Activated naive CD4-positive, alpha-beta T cell treated with Interleukin-2 at 50 U/mL for 16 hours (primary cell): ENCODE measurements at places on chromosomes 5 and 9.

- no peak for DNase-seq
These were observed 11.3 kb downstream of the C9 start for GRCh38 chr5:39352951-39353350.

- DNase-seq, result no peak
These were observed 23.4 kb downstream of the DMRTA1 start for GRCh38 chr9:22469928-22470544.

- peak; percentile 57 for DNase-seq
These were observed 44.8 kb downstream of the PARP8 start for GRCh38 chr5:50711280-50711679.

DNA sequence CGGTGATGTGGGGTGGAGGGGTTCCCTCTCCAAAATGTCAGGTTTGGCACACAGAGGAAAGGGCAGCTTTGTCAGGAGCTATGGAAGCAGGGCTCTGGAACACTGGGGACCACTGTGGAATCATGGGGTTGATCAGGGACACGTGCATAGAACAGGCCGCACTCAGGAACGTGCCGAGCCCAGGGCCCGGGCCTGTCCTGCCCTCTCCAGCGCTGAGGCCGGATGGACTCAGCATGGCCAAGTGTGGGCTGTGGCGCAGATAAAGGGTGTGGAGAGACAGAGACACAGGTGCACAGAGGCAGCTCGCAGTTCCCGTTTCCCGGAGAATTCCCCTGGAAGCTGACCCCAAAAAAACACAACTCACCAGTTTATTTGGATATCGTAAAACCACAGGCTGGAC, 37.8 kb upstream of the SLC6A3 start:
- DNase-seq, result no peak

GRCh38 chr5:109487753-109488420, 78.1 kb upstream of the PJA2 start:
- no peak for DNase-seq

GRCh38 chr5:78540335-78541085, 108.1 kb downstream of the LHFPL2 start:
- no peak for DNase-seq

DNA sequence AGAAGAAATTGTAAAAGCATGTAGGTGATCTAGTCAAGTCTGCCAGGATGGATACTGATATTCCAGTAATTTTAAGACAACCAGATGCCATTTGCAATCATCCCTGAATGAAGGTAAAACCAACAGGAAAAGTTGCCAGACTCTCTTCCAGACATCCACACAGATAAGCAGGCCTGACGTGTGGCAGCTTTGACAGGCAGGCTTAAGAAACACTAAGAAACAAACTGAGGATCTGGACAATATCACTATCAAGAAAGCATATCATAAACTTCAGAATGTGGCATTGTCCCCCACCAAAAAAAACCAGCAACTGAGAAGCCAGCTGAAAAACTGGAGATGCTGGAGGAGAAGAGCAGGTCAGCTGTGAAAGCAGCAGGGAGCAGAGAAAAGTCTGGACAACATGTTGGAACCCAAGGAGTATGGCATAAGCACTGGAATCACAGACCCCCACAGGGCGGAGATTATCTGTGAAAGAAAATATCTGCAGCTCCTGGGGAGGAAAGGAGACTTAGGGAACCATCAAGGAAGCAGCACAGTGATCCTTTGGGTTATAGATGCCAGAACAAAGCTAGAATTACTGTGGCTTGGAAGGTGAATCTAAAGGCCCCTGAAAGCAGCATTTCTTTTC, 307.0 kb downstream of the CWC27 start:
- DNase-seq, result no peak

GRCh38 chr5:120967366-120967765, 503.3 kb downstream of the PRR16 start:
- DNase-seq, result no peak

DNA sequence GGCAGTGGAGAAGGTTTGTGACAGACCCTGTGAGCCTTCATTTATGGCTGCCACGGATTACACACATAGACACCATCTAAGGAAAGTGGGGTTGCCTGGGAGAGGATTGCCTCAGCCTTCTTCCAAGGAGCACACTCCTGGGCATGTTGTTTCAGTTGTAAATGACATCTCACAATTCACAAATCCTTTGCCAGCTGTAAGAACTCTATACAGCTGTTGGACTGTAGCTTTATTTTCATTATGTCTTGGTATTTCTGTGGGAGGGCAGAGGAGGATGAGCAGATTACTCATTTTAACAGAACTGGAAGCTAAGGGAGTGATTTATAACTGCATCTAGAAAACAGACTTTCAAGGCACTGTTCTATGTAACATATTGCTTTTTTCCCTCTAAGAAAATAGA, 25.6 kb downstream of the MELK start:
- DNase-seq, result no peak

GRCh38 chr5:157342822-157343402, 77.0 kb downstream of the CYFIP2 start:
- DNase-seq, result peak; percentile 26

DNA sequence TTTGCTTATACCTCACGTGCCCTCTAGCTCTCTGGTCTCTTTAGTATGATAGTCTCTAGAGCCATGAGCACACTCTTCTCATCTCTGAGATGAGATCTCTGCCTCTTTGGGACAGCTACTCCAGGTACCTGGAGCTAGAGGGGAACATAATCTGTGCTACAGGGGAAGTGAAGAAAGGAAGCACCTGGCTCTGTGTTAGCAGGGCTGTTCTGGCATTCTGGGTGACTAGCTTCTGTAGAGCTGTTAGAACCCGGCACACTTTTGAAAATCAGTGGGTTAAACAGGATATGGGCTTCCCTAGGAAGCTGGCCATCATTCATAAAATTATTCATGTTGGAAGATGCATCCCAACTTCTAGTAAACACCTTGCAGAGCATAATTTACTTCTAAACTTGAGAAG, 224.8 kb downstream of the MCTP1 start:
- no peak for DNase-seq

DNA sequence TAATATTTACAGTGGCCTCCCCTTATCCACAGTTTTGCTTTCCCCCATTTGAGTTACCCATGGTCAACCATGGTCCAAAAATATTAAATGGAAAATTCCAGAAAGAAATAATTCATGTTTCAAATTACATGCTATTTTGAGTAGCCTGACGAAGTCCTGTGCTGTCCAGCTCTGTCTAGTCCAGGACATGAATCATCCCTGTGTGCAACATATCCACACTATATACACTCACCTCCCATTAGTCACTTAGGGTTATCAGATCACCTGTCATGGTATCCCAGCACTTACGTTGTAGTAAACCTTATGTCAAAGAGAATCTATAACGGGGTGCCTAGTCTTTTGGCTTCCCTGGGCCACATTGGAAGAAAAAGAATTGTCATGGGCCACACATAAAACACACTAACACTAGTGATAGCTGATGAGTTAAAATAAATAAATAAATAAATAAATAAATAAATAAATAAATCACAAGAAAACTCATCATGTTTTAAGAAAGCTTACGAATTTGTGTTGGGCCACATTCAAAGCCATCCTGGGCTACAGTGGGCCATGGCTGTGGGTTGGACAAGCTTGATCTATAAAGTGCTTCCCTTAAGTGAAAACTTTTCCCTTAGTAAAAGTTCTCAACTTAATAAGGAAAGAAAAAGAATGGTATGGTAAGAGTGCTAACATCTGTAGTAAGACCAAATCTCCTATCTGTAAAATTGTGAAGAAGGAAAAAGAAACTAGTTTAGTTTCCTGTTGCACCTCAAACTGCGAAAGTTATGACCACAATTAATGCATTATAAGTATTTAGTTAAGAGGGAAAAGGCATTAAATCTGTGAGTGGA, 15.9 kb upstream of the OMD start:
- DNase-seq, result no peak

DNA sequence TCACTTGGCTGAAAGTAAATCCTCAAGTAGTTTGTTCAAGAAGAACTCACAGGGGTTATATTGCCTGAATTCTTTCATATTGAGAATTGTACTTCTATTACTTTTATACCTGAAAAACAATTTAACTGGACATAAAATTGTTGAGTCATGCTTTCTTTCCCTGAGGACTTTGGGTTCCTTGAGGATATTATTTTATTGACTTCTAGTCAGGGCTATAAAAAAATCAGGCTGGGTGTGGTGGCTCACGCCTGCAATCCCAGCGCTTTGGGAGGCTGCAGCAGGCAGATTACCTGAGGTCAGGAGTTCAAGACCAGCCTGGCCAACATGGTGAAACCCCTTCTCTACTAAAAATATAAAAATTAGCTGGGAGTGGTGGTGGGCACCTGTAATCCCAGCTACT, 17.9 kb upstream of the CDC42SE2 start:
- DNase-seq, result no peak

DNA sequence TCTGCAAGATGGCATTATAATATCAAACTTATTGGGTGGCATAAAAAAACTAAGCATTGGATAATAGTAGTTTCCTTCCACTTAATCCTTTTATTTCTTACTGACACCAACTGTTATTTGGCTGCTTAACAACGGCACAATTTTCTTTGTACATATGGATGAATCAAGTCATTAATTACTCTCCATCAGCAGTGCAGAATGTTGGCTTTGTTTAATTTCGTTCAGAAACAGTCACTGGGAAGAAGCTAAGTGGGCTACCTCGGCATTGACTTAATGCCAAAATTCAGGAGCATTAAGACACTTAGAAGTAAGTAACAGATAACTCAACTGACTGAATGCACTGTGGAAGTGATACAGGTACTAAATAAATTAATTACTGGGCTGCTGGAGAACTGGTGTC, 460.4 kb downstream of the CTNND2 start:
- no peak for DNase-seq

DNA sequence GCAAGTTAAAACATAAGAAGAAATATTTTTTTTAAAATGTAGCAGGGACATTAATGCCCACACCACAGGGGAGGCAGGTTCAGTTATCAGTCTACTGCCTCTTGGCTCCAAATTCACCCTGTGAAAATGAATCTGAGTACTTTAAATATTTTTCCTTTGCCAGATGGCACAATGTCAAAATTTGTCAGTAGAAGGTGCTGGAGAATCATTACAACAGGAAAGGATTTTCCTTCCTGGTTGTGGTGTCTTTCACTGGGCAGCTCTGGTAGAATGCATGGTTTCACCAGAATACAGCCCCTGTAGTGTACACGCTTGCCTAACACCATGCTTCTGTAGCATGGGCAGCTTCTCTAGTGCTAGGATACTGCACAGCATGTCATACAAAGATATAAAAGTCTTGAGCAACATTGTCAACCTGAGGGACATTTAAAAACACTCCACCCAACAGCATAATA, 9.7 kb upstream of the SREK1 start:
- no peak for DNase-seq

GRCh38 chr5:124628721-124629596, 117.5 kb downstream of the ZNF608 start:
- no peak for DNase-seq

DNA sequence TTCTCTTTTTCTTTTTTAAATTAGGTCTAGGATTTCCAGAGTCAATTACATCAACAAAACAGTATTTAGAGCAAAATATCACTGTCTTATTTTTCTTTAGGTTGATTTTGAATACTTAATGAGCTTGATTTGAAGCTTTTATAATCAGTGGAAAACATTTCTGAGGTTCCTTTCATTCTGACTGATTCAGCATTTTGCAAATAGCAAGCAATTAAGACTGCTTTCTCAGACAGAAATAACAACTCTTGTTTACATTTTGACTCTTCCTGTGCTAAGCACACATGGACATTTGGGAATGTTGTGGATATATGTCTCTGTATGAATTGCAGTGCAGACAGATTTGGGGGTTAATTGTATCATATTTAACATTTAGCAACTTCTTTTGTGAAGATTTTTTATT, 22.2 kb upstream of the MCCC2 start:
- no peak for DNase-seq
